Bronchus fibroblast of lung (primary cell): ENCODE measurements at places on chromosomes 6 and 20. TPM values are rescaled to one million over a fixed set of nuclear protein-coding genes. Genes with fewer than 3 reads are reported as not detected.

Gene MYLK2
- total RNA-seq: 0.17 and 0.30 TPM in 2 replicates

Gene MCHR2
- total RNA-seq: not detected in 2 replicates

Gene FAM83C
- under 0.01 TPM in 1 of 2 replicates, not detected in the other for total RNA-seq

Gene TRAPPC3L
- not detected in 2 replicates for total RNA-seq

Gene HMGN4
- total RNA-seq: 62.4 and 84.2 TPM in 2 replicates

Gene SYCP2
- total RNA-seq: under 0.01 and 0.15 TPM in 2 replicates

Gene KHDC1L
- not detected in 2 replicates for total RNA-seq

Gene RAET1L
- not detected in 2 replicates for total RNA-seq

Gene FILIP1
- 0.34 and 0.59 TPM in 2 replicates for total RNA-seq

Gene SPATS1
- total RNA-seq: not detected in 2 replicates

Gene KLC4
- 7.6 and 8.3 TPM in 2 replicates for total RNA-seq

Gene RAB23
- total RNA-seq: 14.4 and 19.5 TPM in 2 replicates

Gene FKBP1C
- total RNA-seq: under 0.01 TPM in 1 of 2 replicates, not detected in the other

Gene LAMA2
- total RNA-seq: 9.5 and 10.9 TPM in 2 replicates

Gene NEURL2
- 3.4 and 3.7 TPM in 2 replicates for total RNA-seq

Gene SLC32A1
- total RNA-seq: not detected in 2 replicates

Gene DNMT3B
- total RNA-seq: 3.0 and 4.0 TPM in 2 replicates

Gene PHACTR3
- total RNA-seq: not detected in 2 replicates

Gene SLC52A3
- total RNA-seq: not detected in 2 replicates

Gene RCAN2
- 1.5 and 2.0 TPM in 2 replicates for total RNA-seq

Gene KCNB1
- total RNA-seq: not detected in 2 replicates

Gene RFX6
- total RNA-seq: not detected in 2 replicates

Gene TRIM31
- not detected in 2 replicates for total RNA-seq

Gene COL21A1
- total RNA-seq: 0.15 and 0.34 TPM in 2 replicates

Gene ARHGAP18
- total RNA-seq: 14.1 and 16.0 TPM in 2 replicates

Gene RNF217
- 3.4 and 6.4 TPM in 2 replicates for total RNA-seq

Gene GCNT2
- 0.15 and 0.17 TPM in 2 replicates for total RNA-seq

Gene HLA-DQA1
- not detected in 2 replicates for total RNA-seq

Gene GLP1R
- not detected in 2 replicates for total RNA-seq
